ENCODE measurements at places on chromosomes 5 and 9.

DNA sequence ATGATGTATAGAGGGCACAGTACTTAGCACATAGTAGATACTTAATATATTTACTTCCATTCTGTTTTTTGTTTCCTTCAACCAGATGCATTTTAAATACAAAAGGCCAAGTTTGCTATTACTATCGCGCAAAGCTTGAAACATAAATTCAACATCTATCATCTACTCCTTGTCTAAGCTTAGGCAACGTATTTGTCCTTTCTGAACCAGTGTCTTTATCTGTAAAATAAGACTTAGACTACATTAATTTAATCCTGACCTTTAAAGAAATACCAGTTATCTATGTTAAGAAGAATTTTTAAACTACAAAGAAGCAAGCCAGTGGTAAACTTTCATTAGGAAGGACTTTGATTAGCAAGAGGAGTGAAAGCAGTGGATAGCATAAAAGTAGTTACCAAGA lies 173.0 kb downstream of the WDR70 start:
- no peak for DNase-seq

- DNase-seq = no peak
Measured at GRCh38 chr5:135388860-135389435, 10.1 kb downstream of the MACROH2A1 start.

DNA sequence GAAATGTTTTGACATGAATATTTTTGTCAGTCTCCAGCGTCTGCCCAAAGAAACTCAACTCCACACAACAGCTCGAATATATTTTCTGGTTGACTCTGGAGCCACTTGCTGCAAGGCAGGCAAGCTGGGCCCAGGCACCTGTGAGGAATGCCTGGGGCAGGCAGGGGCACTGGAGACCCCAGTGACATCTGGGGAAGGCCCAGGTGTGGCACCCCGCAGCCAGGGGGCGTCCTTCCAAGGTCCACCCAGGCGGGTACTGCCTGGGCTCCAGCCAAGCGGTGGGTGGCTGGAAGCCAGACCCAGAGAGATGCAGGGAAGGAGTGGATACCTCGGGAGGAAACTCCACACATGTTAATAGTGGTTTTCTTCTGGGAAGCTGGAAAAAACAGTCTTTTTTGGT lies 125.9 kb downstream of the PHF2 start:
- DNase-seq = no peak

DNA sequence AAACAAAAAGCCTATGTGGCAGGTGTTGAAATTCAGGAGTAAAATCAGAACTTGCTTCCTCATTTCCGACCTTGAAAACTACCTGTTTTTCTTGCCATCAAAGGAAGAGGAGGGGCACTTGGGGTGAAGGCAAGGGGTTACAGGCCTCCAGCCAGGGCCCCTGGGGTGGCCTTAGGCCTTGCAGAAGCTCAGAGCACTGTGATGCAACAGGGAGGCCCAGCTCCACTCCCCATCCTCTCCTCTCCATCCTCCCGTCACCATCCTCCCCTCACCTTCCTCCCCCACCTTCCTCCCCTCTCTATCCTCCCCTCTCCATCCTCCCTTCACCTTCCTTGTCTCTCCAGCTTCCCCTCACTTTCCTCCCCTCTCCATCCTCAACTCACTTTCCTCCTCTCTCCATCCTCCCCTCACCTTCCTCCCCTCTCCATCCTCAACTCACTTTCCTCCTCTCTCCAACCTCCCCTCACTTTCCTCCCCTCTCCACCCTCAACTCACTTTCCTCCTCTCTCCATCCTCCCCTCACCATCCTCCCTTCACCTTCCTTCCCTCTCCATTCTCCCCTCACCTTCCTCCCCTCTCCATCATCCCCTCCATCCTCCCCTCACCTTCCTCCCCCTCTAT lies 111.6 kb downstream of the WNK2 start:
- no peak for DNase-seq

- DNase-seq = no peak
Measured at GRCh38 chr9:122004589-122004988, 88.5 kb downstream of the TTLL11 start.

- no peak for DNase-seq
Measured at GRCh38 chr9:14193328-14193990, 120.5 kb downstream of the NFIB start.

- no peak for DNase-seq
Measured at GRCh38 chr5:2375757-2376250, 375.7 kb downstream of the IRX2 start.

GRCh38 chr5:43007246-43007910 lies 32.7 kb downstream of the ANXA2R start:
- DNase-seq = no peak

- no peak for DNase-seq
Measured at GRCh38 chr5:76804266-76804665, 14.6 kb upstream of the F2RL1 start.

DNA sequence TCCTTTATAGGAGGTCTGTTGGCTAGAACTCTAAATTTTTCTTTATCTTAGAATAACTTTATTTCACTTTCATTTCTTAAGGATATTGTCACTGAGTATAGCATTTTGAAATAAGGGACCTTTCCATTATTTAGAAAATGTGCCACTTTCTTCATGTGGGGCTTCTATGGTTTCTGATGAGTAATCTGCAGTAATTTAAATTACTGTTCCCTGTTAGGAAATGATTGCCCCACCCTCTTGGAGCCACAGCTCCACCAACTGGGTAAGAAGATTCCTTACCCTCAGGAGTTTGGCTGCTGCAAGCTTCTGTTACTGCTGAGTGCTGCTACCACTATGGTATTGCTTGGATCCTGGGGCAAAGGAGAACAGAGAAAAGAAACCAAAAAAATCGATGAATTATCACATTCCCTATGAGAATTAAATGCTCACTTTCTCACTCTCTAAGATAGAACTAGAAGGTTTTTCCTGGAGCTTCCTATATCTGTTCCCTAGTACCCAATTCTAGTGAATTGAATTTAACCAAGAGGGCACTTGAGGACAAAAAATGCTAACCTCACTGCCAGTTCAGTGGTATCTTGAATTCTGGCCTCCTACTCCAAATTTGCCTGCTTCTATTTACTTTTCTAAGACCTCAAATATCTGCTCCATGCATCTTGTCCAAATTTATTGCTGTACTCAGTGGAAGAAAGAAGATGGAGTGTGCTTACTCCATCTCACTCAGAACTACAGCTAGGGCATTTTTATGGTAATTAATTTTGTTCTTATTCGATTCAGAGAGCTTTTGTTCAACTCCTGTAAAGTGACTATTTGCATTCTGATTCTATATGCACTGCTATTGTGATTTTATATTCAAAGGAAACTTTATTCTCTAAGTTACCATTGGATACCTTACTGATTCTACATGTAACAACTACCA lies 2111.3 kb downstream of the MAT2B start:
- DNase-seq = no peak

GRCh38 chr5:134477462-134478245 lies 47.8 kb upstream of the JADE2 start:
- no peak for DNase-seq

- no peak for DNase-seq
Measured at GRCh38 chr9:127380479-127380878, 16.5 kb upstream of the SLC2A8 start.

DNA sequence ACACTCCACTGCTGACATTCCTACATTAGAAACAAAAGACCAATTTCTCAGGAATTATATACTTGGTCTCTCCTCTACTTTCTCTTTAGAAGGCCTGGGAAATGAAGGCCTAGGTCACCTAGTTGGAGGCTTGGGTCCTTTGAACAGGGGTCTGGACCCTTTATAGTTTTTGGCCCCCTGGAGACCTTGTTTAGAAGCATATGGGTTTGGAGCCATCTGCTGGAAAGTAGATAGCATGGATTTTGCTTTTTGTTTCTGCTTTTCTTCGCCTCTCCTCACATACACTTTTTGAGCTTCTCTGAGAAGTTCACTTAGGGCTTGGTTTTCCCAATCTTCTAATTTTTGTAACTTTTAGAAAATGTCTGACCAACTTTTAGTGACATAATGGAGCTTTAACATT lies 67.1 kb upstream of the CDK20 start:
- DNase-seq = no peak

DNA sequence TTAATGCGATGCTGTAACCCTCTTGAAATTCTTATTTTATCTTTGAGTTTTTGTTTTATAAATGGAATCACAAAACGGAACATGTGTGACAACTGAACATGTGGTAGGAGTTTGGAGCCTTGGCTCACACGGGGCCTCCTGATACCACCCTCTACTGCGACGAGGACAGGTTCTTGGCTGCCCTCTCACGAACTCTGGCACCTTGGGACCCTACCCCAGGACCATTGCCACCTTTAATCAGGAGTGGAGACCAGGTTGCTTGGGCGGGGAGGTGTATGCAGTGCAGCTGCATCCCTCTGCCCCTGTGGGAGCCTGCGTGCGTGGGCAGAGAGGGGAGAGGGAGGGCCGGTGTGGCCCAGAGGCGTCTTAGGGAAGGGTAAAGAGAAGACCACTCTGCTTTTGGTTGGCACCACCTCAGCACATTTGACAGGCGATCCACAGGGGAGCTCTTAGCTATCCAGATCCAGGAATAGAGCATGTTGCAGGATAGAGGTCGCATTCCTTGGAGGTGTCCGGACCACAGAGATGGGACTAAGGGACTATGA lies 753.9 kb upstream of the PTPRD start:
- no peak for DNase-seq

GRCh38 chr5:89351975-89352374 lies 469.0 kb upstream of the MEF2C start:
- no peak for DNase-seq

DNA sequence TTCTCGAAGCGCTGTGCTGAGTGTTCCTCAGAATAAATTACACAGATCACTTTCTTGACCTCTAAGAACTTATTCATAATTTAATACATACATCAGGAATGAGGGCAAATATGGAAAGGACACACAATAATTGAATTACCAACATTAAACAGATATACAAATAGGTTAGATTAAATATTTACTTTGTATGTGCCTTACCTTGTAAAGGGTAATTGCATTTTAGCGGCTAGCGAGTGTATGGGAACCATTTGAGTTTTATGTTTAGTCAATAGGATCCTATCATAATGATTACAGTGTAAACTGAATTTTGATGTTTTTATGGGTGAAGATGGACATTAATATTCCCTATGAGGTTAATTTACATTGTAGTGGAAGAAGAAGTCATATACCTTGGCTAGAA lies 1187.1 kb upstream of the WWC1 start:
- DNase-seq = no peak

- no peak for DNase-seq
Measured at GRCh38 chr5:10607023-10607665, 43.3 kb downstream of the ANKRD33B start.

DNA sequence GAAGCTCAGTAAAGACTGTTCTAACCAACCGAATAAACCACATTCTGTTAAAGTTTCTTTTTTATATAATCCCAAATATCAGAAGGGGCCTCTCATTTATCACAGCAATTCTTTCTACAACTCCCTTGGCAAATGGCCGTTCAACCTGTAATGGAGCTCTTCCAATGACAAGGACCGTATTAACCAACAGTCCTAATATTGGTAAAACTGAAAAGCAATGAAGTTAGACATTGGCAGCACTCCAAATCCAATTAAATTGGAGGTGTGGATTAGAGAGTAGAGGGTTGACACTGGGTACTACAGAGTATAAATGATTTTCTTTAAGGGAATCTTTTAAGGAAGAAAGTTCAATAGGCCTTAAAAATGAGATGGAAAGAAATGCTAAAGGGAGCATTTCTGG lies 842 bp downstream of the TMED7 start:
- DNase-seq = no peak

DNA sequence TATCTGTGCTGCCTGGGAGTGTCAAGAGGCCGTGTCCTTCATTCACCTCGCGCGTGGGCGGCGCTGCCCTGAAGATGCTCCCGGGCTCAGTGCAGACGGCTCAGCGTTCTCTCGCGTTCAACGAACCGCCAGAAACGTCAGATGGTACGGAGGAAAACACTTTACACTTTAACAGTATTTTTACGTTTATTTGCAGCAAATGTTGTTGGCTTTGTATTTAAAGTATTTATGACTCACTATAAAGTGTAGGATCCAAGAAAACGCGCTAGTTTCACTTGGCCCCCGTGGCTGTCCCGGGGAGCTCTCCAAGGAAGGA lies 544 bp upstream of the ERCC6L2 start:
- peak; percentile 13 for DNase-seq

- DNase-seq = no peak
Measured at GRCh38 chr9:79195879-79196278, 375.9 kb upstream of the TLE4 start.

DNA sequence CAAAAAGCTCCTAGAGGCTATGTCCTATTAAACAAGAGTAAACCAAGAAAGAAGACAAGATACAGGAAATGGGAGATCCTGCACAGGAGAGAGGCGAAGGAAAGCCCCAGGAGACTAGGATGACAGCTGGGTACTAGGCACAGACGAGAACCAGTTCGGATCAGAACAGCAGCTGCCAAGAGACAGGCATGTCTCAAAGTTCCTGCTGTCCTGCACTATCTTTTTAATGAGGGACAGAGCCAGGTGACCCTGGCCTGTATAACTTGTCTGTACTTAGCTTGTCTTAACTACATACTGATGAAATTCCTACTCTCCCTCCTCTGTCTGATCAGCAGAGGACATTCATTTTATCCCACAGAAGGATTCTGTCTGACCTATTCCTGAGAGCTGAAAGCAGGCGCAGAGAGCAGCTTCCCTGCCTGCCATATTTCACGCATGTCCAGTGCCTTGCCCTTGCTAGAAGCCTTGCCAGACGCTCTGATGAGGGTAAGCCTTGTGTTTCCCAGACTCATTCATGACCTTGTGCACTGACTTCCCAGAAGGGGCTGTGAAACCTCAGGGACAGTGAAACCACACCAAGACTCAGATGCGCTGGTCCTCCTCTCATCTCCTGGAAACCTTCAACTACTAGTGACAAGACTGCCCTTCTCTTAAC lies 24.7 kb downstream of the TSC1 start:
- no peak for DNase-seq

- no peak for DNase-seq
Measured at GRCh38 chr5:16134204-16134603, 45.4 kb downstream of the MARCHF11 start.

DNA sequence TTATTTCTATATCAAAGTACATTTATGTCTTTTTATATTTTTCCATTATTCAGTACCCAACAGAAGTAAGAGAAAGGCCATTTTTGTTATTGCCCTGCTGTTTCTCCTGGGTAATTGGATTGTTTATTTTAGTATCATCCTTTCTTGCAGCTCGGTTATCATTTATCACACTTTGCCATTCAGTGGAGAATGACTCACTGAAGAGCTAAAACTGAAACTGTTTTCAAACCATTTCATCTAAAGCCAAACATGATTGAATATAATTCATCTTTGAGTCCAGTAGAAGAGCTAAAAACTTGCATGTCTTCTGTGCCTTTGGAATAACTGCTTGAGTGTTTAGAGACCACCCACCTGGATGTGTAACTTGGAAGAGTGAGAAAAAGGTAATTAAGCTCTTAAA lies 139.5 kb upstream of the PRDM9 start:
- no peak for DNase-seq

DNA sequence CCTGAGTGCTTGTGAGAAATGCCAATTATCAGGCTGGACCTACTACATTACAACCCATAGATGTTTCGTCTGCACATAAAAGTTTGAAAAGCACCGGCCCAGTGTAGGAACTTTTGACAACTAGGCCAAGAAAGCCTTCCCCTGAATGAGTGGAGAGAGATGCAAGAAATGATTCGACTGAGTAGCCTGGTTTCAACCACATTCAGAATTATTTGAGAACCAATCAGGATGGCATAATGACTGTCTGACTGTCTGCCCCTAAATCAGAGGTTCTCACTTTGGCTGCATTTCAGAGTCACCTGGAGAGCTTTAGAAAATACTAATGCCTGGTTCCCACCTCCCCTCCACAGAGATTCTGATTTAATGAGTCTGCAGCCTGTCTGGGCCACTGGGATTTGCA lies 61.1 kb downstream of the FRMD3 start:
- no peak for DNase-seq

GRCh38 chr5:150489360-150490295 lies 18.3 kb upstream of the NDST1 start:
- DNase-seq = no peak

GRCh38 chr9:128916745-128917144 lies 4.0 kb upstream of the PHYHD1 start:
- DNase-seq = no peak

Data from stimulated activated CD4-positive, alpha-beta T cell treated with anti-CD3 and anti-CD28 coated beads, Interleukin-1b, Interleukin-23, amount 100 ng/mL, for 1 hour (primary cell).